ENCODE measurements at places on chromosomes 12 and 14.

DNA sequence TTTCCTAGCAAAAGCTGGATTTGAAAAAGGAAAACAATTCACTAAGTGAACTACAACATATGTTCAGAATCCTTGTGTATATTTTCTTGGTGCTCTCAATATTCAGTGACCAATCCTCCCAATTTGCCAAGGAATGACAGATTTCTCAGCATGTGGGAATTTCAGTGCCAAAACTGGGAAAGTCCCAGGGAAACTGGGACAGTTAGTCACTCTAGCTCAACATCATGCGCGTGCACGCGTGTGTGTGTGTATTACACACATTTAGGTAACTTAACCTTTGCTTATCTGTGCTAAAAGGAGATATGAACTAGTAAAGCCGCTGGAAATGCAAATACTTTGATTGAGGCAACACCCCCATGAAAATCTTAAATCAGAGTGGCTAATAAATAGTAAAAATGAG lies 26.1 kb upstream of the SLC6A13 start:
- no peak for DNase-seq

GRCh38 chr12:103197725-103198388 lies 240.4 kb downstream of the ASCL1 start:
- no peak for DNase-seq

DNA sequence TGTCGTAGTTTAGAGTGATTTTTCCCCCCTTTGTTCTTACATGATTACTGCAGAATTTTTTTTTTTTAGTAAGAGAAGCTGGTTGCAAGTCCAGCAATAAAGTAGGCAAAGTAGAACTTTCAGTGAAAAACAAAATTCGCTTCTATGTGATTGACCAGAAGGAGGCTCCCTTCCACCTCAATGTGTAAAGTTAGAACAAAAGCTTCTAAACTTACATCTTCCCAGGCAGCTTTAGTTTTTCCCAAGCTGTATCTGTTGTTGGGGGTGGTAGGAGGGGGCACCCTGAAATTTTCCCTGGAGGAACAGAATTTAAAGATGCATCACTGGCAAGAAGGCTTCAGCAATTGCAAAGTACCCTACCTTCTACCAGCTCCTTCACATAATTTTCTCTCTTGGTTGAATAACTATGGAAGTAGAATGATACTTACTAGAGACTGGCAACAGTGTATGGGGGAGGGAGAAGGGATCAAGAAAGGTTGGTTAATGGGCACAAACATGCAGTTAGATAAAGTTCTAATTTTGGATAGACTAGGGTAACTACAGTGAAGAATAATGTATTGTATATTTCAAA lies 87.3 kb upstream of the E2F7 start:
- DNase-seq: no peak

GRCh38 chr12:22477166-22477893 lies 67.0 kb downstream of the C2CD5 start:
- no peak for DNase-seq

DNA sequence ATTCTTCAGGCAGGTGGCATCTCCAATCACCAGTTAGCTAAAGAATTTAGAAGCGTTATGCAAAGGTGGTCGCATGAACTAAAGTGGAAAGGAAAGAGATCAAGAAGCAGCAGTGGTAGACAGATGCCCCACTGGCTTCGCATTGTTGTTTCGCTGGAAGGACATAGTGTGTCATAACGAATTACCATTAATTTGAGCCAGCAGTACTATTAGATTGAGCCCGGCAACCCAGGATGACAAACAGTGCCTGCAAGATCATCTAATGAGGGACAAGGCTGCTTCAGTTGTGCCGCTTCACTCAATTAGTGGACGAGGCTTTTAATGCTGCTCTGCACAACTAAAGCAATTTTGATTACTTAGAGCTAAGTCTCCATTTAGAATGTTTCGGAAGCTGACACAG lies 274.5 kb upstream of the SOX5 start:
- DNase-seq: no peak

DNA sequence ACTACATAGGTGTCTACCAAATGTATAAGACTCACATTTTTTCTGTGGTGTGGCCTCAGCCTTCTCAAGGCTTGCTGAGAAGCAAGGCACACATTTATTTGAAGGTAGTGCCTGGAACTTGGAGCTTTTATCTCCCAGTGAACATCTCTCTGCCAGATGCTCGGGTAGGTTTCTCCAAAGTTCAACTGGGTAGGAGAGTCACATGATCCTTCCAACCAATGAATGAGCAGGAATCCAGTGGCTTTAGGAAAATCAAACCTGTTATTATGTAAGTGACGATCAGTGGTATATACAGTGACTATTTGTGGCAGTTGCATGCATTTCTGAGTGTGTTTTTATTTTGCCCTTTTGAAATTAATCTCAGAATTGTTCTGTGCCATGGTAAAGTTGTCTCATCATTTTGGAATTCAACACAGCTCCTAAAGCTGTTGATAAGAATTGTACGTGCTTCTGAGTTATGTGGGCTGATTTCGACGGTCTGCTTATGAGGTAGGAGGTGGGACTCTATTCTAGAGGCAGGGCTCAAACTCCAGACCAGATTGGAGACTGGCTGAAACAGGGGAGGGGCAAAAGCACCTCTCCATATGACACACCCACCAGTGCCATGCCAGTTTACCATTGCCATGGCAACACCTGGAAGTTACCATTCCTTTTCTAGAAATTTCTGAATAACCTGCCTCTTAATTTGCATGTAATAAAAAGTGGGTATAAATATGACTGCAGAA lies 57.6 kb downstream of the EID3 start:
- no peak for DNase-seq

- no peak for DNase-seq
Measured at GRCh38 chr12:75944097-75944904, 87.3 kb downstream of the PHLDA1 start.

Data from omental fat pad (tissue), 4 donors.